Chondrocyte (in vitro differentiated cells): ENCODE measurements at places on chromosomes 1 and 21. TPM values are rescaled to one million over a fixed set of nuclear protein-coding genes. Genes with fewer than 3 reads are reported as not detected.

TRIM45 gene
- total RNA-seq, result 5.3 to 6.3 TPM (median 6.0 TPM) in 3 replicates

AUNIP gene
- total RNA-seq, result 0.80 to 2.9 TPM (median 1.2 TPM) in 3 replicates

- H3K4me3 ChIP-seq, result no peak overlapping the region
- H3K4me1 ChIP-seq, result peaks cover 7% of the 10 kb centered on the region
- no peak overlapping the region for H3K27ac ChIP-seq
- DNase-seq, result no peak
- no peaks in the 10 kb centered on the region for H3K27me3 ChIP-seq
These were observed 154.5 kb upstream of the C1orf87 start for GRCh38 chr1:60228041-60228491.

DNA sequence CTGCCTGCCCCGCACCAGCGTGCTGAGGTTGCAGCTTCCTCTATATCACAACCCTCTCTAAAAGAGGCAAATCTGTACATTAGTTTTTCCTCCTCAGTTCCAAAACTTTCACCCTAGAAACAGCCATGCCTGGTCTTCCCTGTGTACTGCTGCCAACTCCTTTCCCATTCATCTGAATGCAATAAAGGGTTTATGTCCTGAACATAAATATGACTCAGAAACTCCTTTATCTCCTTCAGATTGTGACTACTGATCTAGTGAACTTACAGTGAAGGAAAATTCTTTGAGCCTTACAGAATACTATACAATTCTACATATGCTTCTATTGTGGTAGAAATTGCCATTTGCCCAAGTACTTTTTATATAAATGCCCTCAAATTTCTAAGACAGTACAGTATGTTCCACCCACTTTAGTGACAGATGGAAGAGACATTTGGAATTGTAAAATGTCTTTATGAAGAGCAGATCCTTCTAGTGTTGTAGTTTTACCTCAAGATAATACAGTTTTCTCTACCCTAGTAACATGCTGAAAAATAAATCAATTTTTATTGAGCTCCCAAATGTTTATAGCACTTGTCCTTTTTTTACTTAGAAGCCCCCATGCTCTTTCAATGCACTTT lies 345.1 kb upstream of the SNX7 start:
- peak overlapping the region; percentile 76 for H3K27ac ChIP-seq
- DNase-seq, result no peak
- H3K4me3 ChIP-seq, result no peak overlapping the region

FAM151A gene
- total RNA-seq, result not detected in 3 replicates

GRCh38 chr1:246906833-246907232 lies 24.9 kb downstream of the AHCTF1 start:
- DNase-seq, result no peak
- no peak overlapping the region for H3K4me3 ChIP-seq
- peaks cover 22% of the 10 kb centered on the region for H3K36me3 ChIP-seq
- peaks cover 4% of the 10 kb centered on the region for H3K4me1 ChIP-seq

DNA sequence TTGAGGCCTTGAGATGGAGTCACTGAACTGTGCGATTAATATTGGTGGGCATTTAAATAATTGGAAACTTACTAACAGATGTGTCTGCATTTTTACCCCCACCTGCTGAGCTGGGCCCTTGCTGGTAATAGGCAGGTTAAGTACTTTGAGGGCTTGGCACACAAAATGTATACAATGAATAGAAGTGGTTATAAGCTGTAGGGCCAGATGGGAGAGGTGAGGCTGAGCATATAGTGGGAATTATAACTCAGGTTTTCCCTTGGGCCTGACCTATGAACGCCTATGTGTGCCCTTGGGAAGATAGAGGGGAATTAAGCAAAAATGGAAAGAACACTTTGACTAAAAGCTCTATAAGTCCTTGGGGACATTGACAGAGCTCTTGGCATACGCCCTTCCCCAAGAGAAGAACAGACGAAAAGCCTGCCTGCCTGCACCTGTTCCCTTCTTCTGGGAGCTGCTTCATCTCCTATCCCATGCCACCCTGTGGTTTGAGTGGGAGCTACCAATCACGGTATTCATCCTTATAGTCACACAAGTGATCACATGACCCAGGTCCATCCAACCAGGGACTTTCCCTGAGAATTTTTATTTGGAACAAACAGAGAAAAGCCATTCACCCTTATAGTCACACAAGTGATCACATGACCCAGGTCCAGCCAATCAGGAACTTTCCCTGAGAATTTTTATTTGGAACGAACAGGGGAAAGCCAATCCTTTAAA lies 260.7 kb upstream of the CSF3R start:
- H3K27ac ChIP-seq, result no peak overlapping the region
- H3K36me3 ChIP-seq, result no peaks in the 10 kb centered on the region
- H3K4me1 ChIP-seq, result no peaks in the 10 kb centered on the region

LAD1 gene
- 0.17 to 0.34 TPM in 2 of 3 replicates, not detected in the other for total RNA-seq

DNA sequence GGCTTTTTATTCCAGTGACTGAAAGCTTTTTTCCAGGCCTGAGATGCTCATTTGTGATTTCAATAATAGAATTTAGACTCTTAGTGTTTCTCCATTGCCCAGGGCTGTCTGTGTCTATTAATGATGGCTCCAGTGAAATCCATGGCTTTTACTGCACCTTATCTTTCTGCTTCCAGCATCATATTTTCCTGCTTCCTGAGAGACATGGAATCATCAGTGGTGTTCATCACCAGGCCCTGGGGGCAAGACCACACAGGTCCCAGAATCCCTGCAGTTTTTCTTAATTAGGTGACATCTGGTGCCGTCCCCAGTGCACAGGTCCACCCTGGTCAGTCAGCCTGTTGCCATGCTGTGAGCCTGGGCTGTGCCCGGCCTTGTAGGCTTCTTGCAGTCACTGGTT lies 15.5 kb downstream of the NT5C1A start:
- DNase-seq, result no peak
- peaks cover 26% of the 10 kb centered on the region for H3K4me1 ChIP-seq
- H3K27me3 ChIP-seq, result peaks cover 13% of the 10 kb centered on the region
- H3K36me3 ChIP-seq, result no peaks in the 10 kb centered on the region

DNA sequence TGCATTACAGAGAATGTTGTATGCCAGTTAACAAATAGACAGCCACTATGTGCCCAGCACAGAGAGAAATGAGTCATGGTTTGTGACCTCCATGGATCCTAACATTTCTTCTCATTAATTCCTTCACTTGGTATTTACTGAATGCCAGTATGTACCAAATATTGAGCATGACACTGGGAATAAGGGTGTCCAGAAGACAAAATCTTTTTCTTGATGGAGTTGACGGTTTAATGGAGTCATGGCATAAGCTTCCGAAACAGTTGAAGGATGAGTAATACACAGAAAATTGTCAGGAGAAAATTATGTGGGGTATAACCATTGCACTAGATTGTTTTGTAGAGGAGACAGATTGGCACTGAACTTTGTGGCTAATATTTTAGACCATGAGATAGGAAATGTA lies 36.9 kb downstream of the PTGFR start:
- DNase-seq, result no peak
- H3K4me1 ChIP-seq, result no peaks in the 10 kb centered on the region
- H3K4me3 ChIP-seq, result no peak overlapping the region

ROR1 gene
- total RNA-seq, result 75.2 to 131 TPM (median 123 TPM) in 3 replicates

DNA sequence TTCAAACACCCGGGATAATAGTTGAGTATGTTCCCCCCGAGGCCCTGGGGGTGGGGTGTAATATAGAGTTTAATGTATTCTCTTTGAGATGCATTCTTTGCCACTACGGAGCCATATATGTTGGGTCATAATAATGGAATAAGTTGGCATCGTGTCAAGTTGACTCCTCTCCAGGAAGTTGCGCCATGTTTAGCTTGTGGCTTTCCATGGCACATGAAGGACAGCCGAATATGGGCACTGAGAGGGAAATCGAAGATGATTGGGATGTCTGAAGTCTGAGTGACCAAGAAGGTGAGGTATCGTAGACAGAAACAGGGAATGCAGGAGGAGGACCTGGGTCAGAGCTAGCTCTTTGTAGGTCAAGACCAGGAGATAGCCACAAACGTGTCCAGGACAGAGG lies 92.6 kb downstream of the PAX7 start:
- H3K27me3 ChIP-seq, result peaks cover 69% of the 10 kb centered on the region
- no peak for DNase-seq
- no peak overlapping the region for H3K4me3 ChIP-seq
- no peaks in the 10 kb centered on the region for H3K4me1 ChIP-seq
- H3K27ac ChIP-seq, result no peak overlapping the region

SERINC2 gene
- 9.1 to 19.8 TPM (median 19.1 TPM) in 3 replicates for total RNA-seq

GRCh38 chr1:162406811-162407210 lies 5.1 kb downstream of the SH2D1B start:
- no peaks in the 10 kb centered on the region for H3K36me3 ChIP-seq
- no peaks in the 10 kb centered on the region for H3K27me3 ChIP-seq
- no peak overlapping the region for H3K4me3 ChIP-seq
- no peak overlapping the region for H3K27ac ChIP-seq
- H3K4me1 ChIP-seq, result peaks cover 7% of the 10 kb centered on the region

CD48 gene
- not detected in 3 replicates for total RNA-seq

KIAA0319L gene
- 26.9 to 40.8 TPM (median 28.7 TPM) in 3 replicates for total RNA-seq

- DNase-seq, result no peak
- H3K4me3 ChIP-seq, result no peak overlapping the region
- H3K4me1 ChIP-seq, result no peaks in the 10 kb centered on the region
These were observed 25.6 kb upstream of the PLA2G2E start for GRCh38 chr1:19949016-19949415.

PLPPR4 gene
- total RNA-seq, result 0.77 to 1.5 TPM (median 0.92 TPM) in 3 replicates

DNA sequence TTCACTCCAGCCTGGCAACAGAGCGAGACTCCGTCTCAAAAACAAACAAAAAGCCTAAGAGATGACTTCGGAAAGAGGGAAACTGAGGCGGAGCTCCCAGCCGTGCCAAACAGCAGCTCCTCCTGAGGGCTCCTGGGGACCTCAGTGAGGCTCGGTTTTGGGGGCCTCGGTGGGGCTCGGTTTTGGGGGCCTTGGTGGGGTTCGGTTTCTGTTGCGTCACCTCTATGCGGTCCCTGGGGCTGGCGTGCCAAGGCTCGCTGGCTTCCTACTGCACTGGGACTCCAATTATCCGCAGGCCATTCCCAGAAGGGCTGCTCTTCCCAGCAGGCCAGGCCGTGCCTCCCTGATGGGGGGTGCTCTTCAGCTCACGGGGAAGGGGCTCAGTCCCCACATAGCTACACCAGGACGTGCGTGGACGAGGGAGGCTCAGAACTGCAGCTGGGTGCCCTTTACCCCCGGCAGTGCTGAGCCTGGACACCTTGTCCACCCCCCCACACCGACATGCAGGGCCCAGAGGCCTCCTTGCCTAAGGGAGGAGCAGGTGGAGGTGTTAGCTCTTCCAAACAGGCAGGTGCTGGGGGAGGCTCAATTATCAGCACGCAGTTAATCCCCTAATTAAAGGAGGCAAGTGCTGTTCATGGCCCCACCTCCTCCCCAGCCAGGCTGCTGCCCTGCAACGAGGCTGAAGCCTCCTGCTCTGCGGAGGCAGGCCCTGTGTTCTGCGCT lies 5.1 kb upstream of the C1orf159 start:
- no peaks in the 10 kb centered on the region for H3K4me1 ChIP-seq
- H3K27ac ChIP-seq, result no peak overlapping the region
- H3K4me3 ChIP-seq, result no peak overlapping the region
- H3K36me3 ChIP-seq, result peaks cover 2% of the 10 kb centered on the region

DNA sequence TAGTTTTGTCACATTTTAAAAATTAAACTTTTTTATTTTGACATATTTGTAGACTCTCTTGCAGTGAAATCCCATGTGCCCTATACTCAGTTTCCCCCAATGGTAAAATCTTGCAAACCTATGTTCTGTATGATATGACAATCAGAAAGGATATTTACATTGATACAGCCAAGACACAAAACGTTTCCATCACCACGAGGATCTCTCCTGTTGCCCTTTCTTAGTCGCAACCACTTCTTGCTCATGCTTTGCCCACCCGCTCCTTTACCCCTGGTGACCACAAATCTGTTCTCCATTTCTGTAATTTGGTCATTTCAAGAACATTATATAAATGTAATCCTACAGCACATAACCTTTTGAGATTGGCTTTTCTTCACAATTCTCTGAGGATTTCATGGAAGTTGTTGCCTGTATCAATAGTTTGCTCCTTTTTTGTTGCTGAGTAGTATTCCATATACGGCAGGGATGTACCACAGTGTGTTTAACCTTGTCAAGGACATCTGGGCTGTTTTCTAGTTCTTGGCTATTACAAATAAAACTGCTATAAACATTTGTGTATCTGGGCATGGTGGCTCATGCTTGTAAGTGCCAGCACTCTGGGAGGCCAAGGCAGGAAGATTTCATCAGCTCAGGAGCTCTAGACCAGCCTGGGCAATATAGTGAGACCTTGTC lies 14.0 kb upstream of the BATF3 start:
- H3K36me3 ChIP-seq, result no peaks in the 10 kb centered on the region
- H3K4me3 ChIP-seq, result no peak overlapping the region
- peaks cover 3% of the 10 kb centered on the region for H3K4me1 ChIP-seq
- peaks cover 3% of the 10 kb centered on the region for H3K27me3 ChIP-seq
- DNase-seq, result no peak

SPRR1B gene
- not detected in 3 replicates for total RNA-seq

DNA sequence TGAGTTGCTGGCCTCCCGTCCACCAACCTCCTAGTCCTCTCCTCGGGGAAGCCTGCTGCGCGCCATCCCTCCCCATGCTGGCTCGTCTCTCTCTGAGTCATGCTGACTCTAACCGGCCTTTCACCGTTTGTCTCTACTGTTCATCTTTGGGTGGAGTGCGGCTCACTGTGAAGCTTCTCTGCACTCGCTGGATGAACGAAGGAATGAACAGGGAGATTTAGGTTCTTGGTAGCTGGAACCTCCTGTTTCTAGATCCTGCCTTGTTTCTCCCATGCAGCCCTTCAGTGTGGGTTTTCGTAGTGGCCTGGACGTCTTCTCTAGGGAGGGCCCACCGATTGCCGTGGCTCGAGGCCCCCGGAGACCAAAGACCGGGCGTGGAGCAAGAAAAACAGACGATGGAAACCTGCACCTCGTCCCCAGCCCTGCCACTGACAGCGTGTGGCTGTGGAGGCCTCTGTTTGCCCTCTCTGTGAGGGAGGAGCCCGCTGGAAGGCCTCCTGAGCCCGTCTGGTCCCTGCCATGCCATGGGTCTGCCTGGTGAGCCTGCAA lies 227.6 kb upstream of the C1orf174 start:
- H3K36me3 ChIP-seq, result no peaks in the 10 kb centered on the region
- H3K4me3 ChIP-seq, result no peak overlapping the region
- H3K27me3 ChIP-seq, result no peaks in the 10 kb centered on the region

BRDT gene
- total RNA-seq, result not detected in 3 replicates

DNA sequence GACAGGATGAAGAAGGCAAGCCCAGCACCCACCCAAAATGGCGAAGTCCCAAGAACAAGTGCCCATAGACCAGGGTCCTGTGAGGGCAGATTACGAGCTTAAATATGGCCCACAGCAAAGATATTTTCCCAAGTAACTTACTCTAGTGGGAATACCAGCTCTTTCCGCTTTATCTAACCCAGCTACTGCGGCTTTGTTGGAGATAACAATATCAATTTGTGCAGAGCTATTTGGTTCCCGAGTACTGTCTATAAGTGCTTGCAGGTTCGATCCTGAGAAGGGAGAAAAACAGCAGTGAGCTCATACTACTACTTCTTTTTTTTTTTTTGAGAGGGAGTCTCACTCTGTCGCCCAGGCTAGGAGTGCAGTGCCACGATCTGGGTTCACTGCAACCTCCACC lies 14.3 kb upstream of the DNAJC28 start:
- no peaks in the 10 kb centered on the region for H3K27me3 ChIP-seq
- H3K36me3 ChIP-seq, result peaks cover 32% of the 10 kb centered on the region
- no peaks in the 10 kb centered on the region for H3K4me1 ChIP-seq
- H3K27ac ChIP-seq, result no peak overlapping the region

RUNX3 gene
- total RNA-seq, result 1.8 to 2.9 TPM in 2 of 3 replicates, not detected in the other
